ENCODE measurements at places on chromosomes 12 and 14.

GRCh38 chr12:54521293-54522060 lies 23.9 kb downstream of the NCKAP1L start:
- DNase-seq, result no peak

- no peak for DNase-seq
Measured at GRCh38 chr12:10466311-10466710, 13.1 kb upstream of the KLRC1 start.

DNA sequence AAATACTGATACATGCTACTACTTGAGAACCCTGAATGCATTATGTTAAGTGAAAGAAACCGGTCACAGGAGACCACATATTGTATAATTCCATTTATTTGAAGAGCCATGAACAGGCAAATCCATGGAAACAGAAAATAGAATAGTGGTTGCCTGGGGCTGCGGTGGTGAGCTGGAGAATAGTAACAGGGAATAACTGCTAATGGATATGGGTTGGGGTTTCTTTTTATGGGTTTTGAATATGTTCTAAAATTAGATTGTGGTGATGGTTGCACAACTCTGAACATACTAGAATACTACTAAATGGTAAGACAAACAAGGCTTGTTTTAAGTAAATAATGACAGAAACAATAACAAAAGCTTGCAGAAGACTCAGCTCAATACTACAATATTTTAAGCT lies 293.0 kb downstream of the BTG1 start:
- DNase-seq, result no peak

GRCh38 chr12:112294793-112295192 lies 87.4 kb downstream of the HECTD4 start:
- no peak for DNase-seq

DNA sequence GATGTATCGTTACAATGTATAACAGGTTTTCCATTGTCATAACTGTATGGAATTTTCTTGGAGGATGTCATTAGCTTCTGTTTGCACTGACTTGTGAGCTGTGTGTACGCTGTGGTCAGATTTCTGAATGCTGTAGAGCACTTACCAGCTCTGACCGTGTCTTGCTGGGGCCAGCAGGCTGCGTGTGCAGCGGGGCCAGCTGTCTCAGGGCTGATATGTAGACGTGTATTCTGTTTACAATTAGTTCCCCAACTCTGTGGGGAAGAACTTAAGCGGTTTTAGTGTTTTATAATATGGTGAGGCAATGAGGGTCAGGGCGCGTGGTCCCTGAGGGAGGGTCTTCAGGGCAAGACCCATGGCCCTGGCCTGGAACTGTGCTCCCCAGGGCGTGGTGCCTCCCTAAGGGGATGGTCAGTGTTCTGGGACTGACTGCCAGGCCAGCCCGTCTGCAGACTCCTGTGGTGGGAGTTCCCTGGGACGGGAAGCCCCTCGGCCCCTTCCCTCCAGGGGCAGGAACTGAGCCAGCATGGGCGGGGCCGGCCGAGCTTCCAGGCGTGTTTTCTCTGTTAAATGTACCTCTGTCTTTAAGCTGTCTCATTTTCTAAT lies 18.7 kb downstream of the XRCC3 start:
- DNase-seq, result no peak

DNA sequence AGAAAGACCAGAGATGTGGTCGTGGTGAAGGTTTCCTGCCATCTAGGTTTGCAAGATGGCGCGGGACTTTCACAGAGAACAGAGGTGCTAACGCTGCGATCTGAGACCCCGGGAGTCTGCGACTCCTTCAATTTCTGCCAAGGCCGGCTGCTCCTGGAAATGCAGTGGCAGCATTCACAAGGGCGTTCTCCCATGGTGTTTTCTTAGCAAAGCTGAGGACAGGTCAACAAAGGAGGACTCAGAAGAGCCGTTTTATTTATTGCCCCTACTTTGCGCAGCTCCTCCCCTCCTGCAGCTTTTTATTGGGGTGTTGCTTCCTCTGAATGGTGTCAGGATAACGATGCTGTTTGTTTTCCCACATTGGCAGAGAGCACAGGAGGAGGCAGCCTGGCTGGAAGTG lies 86.3 kb downstream of the TMEM132C start:
- DNase-seq, result no peak

GRCh38 chr12:79300199-79300568 lies 390.6 kb downstream of the PAWR start:
- DNase-seq, result no peak

DNA sequence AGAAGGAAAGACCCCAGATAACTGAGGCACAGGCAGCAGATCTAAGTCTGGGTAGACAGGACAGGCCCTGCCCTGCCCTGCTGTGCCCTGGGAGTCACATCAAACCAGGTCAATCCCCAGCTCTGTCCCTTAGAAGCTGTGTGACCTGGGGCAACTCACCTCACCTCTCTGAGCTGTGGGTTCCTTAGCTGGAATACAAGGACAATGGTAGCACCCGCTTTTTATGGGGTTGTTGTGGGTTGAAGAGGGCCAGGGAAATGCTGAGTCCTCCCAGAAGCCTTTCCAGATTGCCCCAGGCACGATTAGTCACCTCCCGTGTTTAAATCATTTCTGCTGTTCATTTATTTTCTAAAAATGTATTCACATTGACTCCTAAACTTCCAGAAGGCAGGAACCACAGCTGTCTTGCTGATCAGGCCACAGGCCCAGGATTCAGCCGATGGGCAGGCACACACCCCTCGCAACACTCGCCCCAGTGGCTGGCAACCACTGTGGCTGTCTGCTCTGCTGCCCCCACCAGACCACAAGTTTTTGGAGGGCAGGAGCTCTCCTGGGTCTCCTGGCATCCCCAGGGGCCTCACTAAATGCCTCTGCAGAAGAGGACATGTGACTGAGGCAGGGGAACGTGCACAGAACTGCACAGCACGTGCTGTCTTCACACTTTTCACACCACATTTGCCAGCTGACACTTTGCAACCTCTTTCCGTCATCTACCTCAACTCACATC lies 3.0 kb downstream of the SELPLG start:
- no peak for DNase-seq

- no peak for DNase-seq
Measured at GRCh38 chr14:99316281-99317163, 44.5 kb upstream of the BCL11B start.

DNA sequence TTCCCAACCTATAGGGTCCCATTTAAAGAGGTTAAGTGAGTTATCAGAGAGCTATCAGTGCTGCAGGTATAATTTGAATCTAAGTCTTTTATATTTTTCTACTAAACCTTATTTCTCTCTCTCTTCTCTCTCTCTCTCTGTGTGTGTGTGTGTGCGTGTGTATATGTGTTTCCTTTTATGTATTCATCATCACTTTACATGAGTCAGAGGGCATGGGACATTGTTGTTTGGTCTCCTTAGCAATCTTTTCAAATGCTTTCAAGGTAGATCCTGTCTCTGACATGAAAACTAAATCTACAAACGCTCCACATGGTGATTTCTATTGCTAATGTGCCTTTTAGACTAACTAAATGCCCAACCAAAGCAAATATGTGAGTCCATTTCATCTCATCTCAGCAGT lies 459.7 kb downstream of the BTG1 start:
- DNase-seq, result no peak

GRCh38 chr14:50649691-50650090 lies 18.4 kb downstream of the SAV1 start:
- no peak for DNase-seq

DNA sequence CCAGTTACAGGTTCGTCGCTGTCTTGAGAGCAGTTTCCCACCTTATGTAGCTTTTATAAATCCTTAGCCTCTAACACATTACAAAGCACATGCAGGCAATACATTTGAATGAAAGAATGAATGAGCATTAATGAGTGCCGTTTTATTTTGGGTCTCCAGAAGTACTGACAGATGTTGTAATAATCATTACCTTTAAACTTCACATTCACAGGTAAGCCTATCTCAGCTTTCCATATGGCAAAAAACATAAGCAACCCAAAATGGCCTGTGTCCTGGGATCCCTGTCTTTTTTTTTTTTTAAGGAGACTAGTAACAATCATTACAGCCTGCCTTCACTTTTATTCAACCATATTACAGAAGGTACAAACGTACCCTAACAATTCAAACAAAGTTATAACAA lies 52.9 kb upstream of the FERMT2 start:
- DNase-seq, result no peak

GRCh38 chr14:53265025-53265424 lies 111.9 kb upstream of the DDHD1 start:
- DNase-seq, result no peak

- no peak for DNase-seq
Measured at GRCh38 chr12:93950311-93950710, 198.1 kb upstream of the PLXNC1 start.

DNA sequence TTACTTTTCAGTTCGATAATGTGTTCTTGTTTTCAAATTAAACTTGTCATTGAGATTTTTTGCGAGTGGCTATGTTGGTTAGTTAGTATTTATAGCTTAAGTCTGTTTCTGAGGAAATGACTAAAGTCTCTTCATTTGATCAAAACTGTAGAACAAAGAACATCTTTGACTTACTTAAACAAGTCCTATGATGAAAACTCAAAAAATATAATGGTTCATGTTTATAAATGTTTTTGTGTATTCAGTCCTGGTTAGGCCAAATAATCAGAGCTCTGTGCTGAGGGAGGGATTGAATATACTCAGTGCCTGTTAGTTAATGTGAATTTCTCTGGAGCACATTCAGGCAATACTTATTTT lies 51.7 kb downstream of the PPFIBP1 start:
- DNase-seq, result no peak

- no peak for DNase-seq
Measured at GRCh38 chr12:20423557-20423956, 55.2 kb downstream of the PDE3A start.

DNA sequence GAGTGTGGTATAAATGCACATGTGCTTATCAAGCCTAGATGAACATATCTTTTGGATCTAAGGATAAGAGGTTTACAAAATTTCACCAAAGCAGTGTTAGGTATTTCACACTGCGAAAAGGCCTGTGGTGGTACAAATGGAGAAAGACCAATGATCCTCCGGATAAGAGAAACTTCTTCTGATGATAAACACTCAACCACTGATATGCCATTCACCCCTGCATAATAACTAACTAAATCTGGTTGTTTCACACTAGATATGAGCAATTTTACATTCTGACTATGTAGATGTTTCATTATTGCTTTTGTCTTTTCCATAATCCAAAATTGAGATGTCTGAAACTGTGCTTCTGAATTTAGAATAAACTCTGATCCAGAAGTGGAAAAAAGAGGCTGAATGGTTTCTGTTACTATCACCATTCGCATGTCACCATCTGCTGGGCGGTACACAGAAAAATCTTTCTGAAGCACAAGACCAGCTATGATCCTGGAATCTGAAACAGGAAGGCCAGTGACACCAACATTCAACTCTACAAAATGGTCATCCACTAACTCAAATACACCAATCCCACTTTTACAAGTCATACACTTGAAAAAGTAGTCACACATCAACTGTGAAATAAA lies 1.3 kb downstream of the BBS10 start:
- DNase-seq, result no peak

DNA sequence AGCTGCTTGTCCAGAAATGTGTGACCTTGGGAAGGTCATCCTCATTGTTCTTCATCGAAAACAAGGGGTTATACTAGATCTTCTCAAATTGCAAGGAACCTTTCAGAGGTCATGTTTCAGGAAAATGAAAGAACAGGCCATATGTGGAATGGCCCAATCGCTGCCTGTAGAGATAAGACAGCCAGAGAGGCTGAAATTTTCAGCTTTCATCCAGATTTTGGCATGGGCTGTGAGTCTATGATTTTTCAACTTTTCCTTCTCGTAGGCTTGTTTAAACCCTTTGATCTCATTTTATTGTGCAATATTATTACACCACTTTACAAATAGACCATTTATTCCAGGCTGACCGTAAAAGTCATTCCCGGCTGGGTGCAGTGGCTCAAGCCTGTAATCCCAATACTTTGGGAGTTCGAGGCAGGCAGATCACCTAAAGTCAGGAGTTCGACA lies 17.1 kb upstream of the ATXN2 start:
- no peak for DNase-seq

DNA sequence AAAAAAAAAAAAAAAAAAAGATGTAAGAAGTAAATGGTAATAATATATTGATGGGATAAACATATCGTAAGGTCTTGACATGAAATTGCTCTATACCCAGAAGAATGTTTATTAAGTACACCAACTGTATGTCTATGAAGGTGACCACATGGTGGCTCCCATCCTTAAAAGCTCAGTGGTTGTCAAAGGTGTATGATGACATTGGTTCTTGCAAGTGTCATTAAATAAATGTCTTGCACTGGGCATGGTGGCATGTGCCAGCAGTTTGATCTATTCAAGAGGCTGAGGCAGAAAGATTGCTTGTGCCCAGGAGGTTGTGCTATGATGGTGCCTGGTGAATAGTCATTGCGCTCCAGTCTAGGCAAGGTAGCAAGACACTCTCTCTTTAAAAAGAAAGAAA lies 10.4 kb downstream of the CCT2 start:
- no peak for DNase-seq

DNA sequence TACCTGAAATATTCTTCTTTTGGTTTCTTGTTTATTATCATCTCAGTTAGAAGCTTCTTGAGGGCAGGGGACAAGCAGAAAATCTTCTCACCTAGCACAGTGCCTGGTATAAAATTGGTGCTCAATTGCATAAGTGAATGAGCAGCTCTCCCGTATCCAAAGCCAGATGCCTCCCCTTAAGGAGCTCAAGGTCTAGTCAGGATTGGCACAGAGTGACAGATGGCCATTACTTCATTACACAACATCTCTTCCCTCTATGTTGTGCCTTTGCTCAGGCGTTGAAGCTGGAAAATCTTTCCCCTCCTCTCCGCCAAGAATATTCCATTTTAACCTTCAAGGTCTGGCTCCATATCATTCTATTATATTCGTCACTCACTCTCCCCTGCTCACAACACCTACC lies 3.6 kb downstream of the SLC4A8 start:
- DNase-seq, result no peak

GRCh38 chr14:38105106-38105702 lies 102.5 kb upstream of the SSTR1 start:
- DNase-seq, result no peak

- no peak for DNase-seq
Measured at GRCh38 chr12:124745891-124746570, 117.6 kb downstream of the SCARB1 start.

DNA sequence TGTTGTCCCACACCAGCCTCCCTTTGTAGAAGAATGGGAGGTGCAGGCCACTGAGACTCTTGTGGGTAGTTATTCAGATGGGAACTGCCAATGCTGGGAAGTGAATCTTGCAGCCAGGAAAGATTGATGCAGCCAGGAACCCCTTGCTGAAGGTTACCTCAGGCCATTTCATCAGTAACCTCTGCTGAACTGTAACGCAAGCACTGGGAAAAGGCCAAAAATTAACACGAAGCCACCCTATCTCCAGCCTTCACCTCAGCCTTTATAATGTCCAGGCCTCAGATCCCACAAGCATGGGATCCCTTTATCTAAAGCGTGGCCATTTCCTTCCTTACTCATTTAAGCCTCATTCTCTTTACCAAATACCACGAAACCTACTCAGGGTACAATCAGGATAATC lies 211.1 kb downstream of the SPTSSA start:
- DNase-seq, result no peak

GRCh38 chr12:65192963-65193516 lies 23.7 kb downstream of the LEMD3 start:
- DNase-seq, result no peak

DNA sequence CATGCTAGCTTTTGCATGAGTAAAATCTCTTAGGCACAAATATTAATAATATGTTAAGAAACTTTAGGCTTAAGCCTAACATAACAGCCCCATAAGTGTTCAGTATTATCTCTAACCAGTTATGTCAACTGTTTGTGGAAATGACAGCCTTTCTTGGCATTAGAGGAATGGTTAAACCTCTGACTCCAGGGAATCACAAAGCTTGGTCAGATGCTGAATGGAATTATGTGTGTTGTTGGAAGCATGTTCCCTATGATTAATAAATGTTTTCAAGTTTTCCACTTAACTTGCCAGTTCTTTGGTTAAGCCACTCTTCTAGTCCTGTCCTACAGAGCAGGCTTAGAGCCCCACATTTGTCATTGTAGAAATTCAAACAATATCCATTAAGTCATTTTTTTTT lies 17.0 kb downstream of the PSEN1 start:
- no peak for DNase-seq
